Omental fat pad (tissue), 4 donors: ENCODE measurements at places on chromosomes 13 and 19.

GRCh38 chr13:111661776-111662175 lies 341.3 kb downstream of the TEX29 start:
- DNase-seq: no peak

DNA sequence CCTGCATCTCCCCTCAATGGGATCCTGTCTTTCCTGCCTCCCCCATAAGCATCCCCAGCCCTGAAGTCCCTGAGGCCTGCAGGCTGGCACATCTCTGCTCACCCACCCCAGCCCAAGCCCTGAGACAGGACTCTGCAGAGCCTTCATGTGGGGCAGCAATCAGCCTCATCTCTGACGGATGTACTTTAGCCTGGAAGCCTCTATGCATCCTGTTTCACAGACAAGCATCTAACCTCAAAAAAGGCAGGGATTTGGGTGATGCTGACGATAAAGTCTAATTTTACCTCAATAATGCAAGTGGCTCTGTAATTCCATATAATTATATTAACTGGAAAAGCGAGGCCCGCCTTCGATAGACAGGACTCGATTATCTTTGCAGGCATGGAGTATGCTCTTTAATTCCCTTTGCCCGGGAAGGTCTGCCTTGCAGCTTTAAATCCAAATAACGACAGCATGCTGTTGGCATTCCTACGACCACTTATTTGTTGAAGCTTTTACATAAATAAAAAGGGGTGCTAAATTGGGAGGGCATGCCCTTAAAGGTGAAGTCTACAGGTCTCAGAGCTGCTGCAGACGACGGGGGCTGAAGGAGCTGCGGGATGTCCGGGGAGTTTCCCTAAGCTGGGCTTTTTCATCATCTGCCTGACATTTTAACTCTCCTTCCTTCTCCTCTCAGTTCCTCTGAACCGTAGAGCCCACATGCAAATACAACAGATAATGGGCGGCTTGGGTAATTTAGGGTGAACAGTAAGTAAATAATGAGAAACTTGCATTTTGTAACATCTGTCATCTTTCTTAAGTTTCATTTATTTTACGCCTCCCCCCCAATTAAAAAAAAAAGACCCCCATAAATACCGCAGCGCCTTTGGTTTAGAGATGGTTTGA lies 211.5 kb downstream of the URI1 start:
- no peak for DNase-seq

- DNase-seq: peak; percentile 63
Observed at GRCh38 chr19:47247308-47247990, 8.9 kb upstream of the CCDC9 start.

- no peak for DNase-seq
Observed at GRCh38 chr13:41696163-41697003, 239.0 kb downstream of the RGCC start.

DNA sequence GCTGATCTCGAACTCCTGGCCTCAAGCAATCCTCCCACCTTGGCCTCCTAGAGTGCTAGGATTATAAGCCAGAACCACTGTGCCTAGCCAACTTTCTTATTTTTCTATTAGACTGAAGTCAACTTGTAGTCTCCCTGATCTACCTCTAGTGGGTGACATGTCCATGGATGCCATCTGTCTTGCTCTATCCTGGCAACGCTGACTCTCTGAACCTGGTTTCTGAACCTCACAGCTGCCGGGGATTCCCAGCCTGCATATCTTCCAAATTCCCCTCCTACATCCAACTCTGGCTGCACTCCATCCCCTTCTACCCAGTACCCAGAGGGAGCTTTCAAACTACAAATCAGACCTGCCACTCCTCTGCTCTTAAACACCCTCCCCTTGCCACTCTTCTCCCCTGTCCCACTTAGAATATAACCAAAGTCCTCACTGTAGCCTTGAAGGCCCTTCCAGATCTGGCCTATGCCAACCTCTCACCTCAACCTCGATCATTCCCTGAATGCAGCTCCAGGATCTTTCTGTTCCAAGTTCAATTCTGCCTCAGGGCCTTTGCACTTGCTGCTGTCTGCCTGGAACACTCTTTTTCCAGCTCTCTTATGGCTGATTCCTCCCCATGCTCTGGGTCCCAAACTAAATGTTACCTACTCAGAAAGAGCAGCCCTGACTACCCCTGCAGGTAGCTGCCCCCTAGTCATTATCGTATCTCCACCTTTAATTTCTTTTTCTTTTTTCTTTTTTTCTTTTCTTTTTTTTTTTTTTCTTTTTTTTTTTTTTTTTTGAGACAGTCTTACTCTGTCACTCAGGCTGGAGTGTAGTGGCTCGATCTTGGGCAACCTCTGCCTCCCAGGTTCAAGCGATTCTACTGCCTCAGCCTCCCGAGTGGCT lies 2.2 kb downstream of the CLIP3 start:
- DNase-seq: no peak

DNA sequence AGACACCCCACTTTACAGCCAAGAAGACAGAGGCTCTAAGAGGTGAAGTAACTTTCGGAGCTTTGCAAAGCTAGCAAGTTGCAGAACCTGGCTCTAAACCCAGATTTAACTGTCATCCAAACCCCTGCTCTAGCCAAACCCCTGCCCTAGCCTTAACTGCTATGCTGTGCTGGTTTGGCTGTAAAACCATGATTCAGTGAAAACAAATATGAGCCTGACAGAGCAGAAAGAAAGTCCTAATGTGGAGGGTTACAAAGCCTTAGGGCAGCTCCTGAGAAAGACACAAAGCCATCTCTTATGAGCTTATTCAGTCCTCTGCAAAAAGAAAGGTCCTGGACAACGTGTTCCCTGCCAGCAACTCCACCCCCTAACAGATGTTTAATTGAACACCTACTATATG lies 172.8 kb downstream of the KATNAL1 start:
- no peak for DNase-seq

- DNase-seq: no peak
Observed at GRCh38 chr13:27789495-27790303, 2.6 kb upstream of the GSX1 start.

DNA sequence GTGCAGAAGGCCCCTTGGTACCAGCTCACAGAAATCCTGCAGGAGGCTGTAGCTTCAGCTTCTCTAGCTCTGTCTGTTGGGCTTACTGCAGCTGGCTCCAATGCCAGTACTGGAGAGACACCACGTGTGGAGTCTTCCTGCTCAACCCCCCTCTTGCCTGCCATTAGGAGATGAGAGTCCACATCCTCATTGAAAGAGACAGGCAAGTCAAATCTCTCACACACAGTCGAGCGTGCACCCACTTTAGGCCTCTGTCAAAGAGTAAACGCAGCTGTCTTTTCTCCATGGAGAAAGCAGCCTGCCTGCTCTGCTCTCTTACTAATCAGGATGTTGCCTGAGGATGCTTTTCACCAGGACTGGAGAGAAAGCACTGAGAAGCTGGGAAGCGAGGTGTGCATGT lies 523.0 kb upstream of the NBEA start:
- no peak for DNase-seq

DNA sequence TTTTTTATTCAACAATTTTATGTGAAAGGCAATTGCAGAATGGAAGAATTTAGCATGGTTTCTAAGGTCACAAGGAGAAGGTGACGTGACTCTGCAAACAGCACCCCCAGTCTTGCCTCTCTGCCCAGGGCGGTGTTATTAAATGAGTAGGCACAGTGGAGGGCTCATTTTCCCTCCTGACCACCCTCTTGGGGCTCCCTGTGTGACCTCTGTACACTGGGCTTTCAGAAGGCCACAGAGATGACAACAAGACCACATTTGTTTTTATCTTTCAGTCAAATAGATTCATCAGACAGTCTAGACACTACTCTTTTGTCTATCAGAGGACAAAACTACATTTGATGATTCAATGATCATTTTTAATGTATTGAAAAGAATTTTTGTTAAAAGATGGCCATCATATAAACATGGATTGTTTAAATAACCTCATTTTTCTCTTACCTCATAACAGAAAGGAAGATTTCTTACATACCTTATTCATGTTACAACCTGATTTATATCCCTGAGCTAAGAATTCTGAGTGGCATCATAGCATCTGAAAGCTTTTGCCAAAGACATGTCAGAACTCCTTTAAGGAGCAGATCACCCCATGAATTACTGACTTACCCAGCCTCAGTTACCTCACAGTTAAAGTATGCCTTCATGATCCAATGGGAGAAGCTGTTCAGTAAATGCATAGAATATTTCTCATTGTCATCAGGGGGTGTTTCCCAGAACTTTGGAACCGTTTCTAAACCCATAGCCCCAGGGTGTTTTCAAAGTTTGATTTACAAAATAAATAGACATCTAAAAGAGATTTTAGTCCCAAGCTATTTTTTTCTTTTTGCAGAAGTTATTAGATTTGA lies 184.0 kb upstream of the RFC3 start:
- DNase-seq: no peak

- no peak for DNase-seq
Observed at GRCh38 chr19:23415034-23415433, 19.8 kb upstream of the ZNF91 start.

DNA sequence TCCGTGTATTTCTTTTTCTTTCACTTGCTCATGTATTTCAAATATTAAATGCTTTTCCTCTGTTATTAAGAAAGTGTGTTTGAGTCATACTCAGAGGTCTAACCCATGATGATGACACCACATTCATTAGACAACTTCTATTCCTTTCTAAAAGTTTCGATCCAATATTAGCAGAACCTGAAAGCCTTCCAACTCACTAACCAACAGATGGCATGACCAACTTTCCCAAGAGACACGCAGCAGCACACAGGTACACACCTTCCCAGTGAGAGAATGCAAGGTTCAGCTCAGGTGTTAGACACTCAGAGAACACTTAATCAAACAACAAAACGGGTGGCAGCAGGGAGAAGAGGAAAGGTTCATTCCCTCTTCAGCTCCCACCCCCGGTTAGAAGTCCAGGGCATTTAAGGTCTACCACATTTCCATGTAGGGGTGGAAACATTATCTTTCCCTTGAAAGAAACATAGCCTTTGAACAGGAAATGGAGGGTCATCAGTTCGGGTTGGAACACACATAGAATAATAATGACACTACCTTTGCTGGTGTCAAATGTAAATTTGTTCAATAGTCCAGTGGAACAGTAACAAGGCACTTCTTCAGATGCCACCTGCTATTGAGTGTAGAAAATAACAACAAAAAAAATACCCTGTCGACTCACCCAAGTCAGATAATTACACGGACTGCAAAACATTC lies 404.2 kb downstream of the COG6 start:
- no peak for DNase-seq

DNA sequence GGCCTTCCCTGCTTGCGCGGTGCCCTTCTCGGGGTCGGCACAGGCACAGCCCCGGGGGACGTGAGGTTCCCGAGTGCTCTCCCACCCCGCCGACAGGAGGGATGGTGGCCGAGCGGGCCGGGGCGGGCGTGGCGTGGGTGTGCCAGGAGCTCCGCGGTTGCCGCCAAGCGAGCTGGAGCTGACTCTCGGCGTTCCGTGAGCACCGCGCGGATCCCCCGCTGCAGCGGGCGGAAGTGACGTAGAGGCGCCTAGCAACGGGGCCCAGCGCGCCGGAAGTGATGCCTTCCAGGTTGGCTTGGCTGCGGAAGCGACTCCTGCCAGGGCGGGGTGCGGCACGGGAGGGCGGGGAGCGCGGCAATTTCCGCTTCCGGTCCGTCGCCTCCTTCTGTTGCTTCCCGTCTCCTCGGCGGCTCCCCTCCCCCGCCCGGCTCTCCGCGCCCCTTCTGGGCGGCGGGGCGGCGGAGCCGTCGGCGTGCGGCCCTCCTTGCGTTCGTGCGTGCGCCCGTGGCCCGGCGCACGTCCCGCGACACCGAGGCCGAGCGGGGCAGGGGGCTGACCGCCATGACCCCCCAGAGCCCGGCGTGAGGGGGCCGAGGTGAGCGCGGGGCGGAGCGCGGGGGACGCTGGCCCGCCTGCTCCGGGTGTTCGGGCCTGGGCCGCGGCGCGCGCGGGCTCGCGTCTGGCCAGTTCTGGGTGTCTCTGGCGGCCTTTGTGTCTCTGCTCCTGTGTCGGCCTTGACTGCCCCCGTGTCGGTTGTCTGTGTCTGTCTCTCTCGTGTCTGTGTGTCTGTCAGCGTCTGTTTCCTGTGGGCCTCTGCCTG lies at the start of gene EPN1:
EPN1 (plus strand) TSS at position 386 of the 820 bp plus-strand sequence. CDS start 3,402 bp downstream, outside the sequence.
- peak; percentile 84 for DNase-seq

GRCh38 chr19:41000310-41000737 lies 9.2 kb downstream of the CYP2B6 start:
- no peak for DNase-seq

DNA sequence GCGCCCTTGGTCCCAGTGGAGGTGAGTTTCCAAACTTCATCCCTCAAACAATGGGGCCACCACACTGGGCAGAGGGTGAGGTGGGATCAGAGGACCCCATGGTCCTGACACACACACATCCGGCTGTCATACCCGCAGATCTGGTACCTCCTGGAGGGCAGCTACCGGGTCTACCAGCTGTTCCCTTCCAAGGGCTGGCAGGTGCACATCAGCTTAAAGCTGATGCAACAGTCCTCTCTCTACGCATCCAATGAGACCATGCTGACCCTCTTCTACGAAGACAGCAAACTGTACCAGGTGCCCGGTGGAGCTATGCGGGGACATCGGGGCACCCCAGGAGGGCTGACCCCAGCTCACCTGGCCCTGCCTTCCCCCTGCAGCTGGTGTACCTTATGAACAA lies 14.0 kb upstream of the PSMD8 start:
- DNase-seq: no peak

DNA sequence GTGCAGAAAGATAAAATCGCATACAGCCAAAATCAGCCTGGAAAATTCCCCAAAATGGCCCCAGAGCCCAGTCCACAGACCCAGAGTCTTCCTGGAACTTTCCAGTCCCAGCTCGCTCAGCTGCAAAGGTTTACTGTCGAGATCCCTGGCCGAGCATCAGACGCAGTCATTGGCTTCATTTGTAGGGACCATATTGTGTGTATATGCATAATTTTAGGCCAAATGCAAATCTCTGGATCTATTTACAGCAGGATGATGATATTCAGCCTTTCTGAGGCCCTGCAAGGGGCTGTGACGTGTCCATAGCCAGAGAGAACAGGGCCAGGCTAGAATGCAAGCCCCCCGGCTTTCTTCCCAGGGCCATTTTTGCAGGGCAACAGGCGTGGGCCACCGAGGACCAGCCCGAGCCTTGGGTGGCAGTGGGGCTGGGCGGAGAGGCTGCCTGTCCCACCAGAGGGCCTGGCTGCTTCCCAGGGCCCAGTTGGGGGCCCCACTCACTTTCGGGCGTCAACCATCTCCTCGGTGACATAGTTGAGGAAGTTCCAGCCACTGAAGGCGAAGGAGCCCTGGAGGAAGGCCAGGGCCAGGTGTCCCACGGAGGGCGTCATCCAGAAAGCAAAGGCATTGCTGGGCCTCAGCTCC lies 13.7 kb downstream of the SLC7A10 start:
- DNase-seq: no peak

DNA sequence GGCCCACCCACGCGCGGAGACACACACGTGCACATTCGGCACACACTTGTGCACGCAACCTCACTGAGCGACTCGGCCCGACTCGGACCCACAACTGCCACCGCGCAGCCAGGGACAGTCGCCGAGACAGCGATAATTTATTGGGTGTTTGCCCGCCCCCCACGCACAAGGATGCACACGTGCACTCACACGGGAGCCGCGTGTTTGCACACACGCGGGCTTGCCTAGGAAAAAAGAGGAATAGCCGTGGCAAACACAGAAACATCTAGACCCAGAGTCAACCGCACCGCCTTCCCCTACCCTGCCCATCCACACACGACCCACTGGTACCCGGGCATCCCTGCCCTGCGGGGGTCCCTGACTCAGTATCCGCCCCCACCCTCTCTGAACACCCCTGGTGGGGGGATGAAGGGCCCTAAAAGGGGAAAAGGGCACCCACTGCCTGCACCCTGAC lies 1.1 kb upstream of the SSBP4 start:
- no peak for DNase-seq

- DNase-seq: no peak
Observed at GRCh38 chr13:75372517-75372916, 109.5 kb downstream of the TBC1D4 start.
